ENCODE measurements at places on chromosomes 7 and 10. TPM values are rescaled to one million over a fixed set of nuclear protein-coding genes. Genes with fewer than 3 reads are reported as not detected.

- DNase-seq: no peak
Observed at GRCh38 chr7:11005202-11005601, 31.5 kb downstream of the PHF14 start.

DNA sequence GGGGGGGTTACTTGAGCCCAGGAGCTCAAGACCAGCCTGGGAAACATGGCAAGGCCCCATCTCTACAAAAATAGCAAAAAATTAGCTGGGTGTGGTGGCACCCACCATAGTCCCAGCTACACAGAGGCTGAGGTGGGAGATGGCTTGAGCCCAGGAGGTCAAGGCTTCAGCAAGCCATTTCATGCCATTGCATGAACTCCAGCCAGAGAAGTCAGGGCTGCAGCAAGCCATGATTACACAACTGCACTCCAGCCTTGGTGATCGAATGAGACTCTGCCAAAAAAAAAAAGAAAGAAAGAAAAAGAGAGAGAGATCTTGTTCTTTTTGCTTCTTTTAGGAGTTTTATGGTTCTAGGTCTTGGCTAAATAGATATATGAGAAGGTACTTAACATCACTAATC, 200.2 kb upstream of the PHYHIPL start:
- no peak for DNase-seq

- DNase-seq: no peak
Observed at GRCh38 chr10:123704812-123705211, 38.7 kb downstream of the GPR26 start.

DNA sequence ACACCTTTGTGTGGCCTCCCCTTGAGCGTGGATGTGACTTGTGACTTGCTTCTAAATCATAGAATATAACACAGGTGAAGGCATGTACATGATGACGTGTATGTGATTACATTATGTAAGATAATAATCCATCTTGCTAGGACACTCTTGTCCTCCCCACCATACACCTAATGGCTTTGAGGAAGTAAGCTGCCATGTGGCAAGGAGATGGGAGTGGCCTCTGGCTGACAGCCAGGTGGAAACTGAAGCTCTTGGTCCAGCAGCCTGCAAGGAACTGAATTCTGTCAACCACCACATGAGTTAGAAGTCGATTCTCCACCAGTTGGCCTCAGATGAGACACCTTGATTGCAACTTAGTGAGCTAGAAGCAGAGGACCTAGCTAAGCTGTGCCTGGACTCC, 67.4 kb upstream of the ELN start:
- DNase-seq: no peak

DNA sequence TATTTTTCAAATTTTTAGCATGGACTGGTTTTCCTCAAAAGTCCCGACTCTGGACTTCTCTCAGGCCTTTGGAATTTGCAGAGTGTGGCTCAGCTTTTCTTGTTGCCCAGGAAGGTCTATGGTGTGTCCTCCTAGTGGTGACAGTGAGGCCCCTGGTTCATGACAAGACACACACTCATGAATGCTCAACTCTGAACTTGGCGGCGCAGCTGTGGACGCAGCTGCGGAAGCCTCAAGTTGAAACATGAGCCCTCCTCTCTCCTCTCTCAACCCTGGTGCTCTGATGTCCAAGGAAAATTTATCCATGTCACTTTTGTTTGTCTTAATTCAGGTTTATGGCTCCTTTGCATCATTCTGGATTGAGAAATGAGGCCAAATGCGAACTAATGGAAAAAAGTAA, 183.9 kb downstream of the HECW1 start:
- DNase-seq: no peak

SPRN gene
- total RNA-seq: 0.92 TPM

All from glomerular endothelial cell (primary cell).